Ecto neural progenitor cell (in vitro differentiated cells): ENCODE measurements at places on chromosomes 16 and 17.

DNA sequence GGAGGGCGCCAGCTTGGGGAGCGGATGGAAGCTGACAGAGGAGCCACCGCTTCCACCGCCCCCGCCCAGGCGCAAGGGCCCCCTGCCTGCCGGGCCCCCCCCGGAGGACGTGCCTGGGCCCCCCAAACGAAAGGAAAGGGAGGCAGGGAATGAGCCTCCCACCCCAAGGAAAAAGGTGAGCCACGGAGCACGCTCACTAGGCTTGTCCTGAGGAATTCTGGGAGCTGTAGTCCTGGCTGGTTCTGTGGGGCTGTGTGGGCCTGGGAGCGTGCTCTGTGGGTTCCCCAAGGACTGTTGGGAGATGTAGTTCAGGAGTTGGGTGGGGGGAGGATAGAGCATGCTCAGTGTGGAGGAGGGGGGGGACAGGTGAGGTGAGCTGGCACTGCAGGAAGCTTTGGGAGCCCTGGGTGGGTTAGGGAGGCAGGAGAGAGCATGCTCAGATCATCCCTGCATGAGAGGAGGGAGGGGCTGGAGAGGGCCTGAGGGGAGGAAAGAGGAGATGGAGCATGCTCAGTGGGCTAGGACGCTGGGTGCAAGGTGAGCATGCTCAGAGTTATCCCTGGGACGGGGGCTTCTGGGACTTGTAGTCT, 4.5 kb downstream of the FBXL19 start:
- peak; percentile 84 for DNase-seq

DNA sequence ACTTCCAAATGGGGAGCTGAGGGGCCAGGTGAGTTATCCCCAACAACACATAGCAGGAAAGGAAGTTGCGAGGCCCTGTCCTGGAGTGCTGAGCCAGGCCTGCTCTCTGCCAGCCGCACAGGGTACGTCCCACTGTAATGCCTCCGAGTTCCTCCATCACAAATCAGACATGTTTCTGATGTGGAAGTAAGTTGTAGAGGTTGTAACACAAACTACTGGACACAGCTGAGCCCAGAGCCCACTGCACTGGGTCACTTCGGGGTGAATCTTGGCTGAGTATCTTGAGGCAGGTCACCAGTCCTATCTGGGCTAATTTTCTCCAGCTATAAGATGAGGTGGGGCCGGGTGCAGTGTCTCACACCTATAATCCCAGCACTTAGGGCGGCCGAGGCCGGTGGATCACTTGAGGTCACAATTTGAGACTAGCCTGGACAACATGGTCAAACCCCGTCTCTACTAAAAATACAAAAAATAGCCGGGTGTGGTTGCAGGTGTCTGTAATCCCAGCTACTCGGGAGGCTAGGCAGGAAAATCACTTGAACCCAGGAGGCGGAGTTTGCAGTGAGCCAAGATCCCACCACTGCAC, 100.8 kb upstream of the CDH5 start:
- peak; percentile 33 for DNase-seq

DNA sequence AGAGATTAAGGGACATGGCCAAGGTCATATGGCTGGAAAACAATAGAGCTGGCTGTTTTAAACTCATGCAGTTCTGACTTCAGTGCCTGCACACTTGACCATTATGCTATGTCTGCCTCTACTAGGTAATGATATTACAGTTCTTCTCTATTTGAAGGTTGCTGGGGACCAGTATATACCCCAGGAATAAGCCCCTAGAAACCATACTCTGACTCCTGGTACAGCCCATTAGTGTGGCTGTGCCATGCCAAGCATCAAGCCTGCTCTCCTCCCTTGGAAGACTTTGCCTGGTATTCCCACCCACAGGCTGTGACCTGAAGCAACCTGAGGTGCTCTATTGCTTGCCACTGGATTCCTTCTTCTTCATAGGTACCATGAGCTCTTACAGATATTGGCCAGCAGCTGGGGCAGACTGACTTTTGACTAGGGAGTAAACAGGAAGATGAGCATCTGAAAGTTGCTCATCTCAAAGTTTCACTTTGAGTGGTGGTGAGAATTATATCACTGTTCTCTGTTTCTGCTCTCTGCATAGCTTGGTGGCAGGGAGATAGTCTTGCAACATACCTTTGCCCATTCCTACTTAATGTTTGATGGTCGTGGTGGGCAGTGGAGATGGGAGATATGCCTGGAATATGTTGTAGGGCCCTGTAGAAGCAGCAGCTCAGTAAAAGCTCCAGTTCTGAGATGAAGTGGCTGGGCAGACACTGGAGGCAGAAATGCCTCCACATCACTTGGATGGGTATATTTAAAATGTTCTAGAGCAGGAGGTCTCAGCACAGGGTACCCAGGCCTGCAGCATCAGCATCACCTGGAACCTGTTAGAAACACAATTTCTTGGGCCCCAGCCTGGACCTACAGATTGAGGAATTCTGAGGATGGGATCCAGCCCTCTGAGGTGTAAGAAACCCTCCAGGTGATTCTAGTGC, 274.7 kb downstream of the HS3ST4 start:
- no peak for DNase-seq

DNA sequence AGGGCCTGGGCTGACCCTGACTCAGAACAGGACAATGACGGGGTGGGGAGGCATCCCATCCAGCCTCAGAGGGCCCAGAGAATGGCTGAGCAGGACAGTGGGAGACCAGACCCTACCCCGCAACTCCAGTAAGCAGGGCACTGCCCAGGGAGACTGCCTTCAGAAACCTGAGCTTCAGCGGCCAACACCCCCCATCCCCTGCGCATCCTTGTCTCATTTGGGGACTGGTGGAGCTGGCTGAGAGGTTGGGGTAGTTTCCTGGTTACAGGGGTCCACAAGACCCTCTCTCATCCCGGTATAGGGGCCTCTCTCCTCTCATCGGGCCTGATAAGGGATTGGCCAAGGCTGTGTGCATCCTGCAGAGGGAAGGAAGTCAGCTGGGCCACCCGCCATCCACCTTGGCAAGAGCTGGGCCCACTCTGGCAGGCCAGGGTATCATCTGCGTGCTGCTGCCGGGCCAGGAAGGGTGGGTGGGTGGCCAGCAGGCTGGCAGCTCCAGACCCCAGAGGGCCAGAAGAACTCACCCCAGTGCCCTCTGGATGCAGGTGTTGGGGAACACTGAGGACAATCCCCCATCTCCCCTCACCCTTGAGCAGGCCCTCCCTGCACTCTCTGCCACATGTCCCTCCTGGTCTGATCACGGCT, 229.1 kb downstream of the KATNIP start:
- DNase-seq = no peak

GRCh38 chr16:78704416-78704815, 605.0 kb downstream of the WWOX start:
- DNase-seq = no peak

DNA sequence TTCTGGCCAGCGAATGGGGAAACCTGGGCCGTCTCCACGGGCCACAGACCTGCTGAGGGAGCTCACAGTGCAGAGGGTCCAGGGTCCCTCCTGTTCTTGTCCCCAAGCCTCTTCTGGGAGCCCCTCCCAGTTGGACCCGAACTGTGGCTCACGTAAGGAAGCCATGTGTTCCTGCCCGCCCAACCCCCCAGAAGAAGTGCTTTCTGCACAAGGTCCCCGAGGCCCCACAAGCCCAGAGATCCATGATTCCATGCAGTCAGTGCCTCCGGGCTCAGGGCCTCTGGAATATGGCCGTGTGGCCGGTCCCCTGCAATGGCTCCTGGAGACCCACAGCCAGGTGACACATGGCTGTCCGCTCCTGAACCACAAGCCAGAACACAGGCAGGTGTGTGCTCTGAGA, 272.4 kb downstream of the C16orf95 start:
- DNase-seq = no peak

- DNase-seq = no peak
Observed at GRCh38 chr16:56257666-56258342, 66.5 kb downstream of the GNAO1 start.

DNA sequence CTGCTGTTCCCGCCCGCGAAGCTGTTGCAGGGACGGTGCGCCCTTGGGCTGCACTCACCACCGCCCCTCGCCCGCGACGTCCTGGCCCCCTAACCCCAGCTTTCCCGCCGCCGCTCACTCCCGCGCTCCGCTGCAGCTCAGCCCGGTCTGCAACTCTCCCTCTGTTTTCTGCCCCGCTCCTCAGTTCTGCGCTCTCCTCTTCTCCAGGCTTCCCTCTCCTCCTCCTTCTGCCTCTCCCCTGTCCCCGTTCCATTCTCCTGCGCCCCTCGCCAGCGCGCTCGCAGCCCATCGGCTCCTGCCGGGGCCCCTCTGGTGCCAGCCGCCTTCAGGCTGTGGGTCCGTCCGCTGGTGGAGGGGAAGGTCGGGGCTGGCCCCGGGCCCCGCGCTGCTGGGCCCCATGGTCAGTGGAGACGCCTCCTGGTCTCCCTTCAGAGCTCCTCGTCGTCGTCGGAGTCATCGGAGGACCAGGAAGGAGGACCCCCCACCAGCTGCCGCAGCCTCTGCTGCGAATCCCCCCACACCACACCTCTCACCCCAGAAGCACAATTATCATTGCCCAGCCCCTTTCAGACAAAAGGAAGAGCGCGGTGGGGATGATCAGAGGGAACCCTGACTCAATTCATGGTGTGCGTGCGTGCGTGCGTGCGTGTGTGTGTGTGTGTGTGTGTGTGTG, 223.2 kb upstream of the FOXF1 start:
- DNase-seq = peak; percentile 63

GRCh38 chr16:77794586-77794985, 6.2 kb downstream of the VAT1L start:
- DNase-seq = no peak

DNA sequence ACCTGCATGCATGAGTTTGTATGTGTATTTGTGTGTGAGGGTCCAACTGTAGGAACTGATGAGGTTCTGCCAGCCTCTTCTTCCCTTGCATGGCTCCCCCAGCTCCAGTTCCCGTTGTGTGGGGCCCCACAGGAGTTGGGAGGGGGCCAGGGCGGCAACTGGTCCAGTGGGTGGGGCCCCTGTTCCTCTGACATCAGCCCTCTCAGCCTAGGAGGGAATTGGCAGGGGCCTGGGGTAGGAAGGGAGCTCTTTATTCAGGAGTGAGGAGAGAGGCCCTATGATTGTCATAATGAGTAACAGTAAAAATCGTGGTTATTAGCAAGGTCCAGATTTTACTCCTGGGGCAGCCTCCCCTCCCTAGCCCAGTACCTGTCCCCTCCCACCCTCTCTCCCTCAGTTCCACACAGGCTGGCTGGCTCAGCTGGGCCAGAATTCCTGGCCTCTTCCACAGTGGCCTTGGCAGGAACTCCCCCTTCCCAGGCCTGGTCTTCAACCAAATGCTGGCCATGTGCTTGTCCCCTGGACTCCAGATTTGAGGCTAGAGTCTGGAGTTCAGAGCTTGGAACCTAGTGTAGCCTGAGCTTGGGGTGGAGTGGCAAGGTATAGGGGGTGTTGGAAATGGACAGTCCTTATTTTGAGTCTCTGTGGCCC, 18.9 kb downstream of the RARA start:
- no peak for DNase-seq

DNA sequence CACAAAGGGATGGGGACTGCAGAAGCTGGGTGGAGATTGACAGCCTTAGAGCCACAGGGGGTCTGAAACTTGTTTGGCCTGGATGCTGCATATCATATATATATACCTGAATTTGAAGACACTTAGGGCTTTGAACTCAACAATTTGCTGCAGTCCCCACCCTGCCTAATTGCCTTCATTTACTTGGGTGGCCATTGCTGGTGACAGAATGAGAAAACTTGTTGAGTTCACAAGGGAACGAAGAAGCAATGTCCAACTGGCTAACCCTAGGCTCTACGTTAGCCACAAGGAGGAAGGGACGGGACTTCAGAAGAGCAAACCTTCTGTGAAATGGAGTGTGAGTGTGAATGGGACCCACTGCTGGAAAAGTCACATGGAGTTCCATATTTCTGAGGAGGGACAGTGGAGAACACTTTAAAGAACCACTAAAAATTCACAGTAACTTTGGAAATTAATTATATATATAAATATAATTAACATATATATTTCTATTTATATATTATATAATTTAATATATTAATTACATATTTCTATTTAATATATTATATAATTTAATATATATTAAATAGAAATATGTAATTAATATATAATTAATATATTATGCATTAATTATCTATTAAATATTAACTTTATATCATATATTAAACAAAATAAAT, 215.3 kb upstream of the SOX9 start:
- DNase-seq = no peak

- DNase-seq = no peak
Observed at GRCh38 chr17:31856750-31857149, 2.3 kb downstream of the COPRS start.

DNA sequence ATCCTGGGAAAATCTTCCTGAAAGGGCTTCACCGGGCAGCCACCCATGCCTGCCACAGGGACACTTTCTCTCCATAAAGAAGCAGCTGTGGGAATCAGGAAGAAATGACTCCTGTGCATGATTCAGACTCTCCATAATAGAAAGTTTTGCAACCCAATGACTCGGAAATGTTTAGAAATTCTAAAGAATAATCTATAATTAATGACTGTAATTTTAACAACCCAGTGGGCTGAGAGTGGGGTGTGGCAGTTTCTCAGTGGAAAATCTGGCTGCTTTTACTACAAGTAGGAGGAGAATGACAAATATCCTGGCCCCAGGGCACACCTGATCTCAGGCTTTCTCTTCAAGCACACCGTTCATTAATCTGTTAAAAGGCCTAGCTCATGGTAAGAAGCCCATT, 25.7 kb downstream of the IRF8 start:
- no peak for DNase-seq

- DNase-seq = no peak
Observed at GRCh38 chr16:66899945-66900710, 18.6 kb downstream of the CDH16 start.

DNA sequence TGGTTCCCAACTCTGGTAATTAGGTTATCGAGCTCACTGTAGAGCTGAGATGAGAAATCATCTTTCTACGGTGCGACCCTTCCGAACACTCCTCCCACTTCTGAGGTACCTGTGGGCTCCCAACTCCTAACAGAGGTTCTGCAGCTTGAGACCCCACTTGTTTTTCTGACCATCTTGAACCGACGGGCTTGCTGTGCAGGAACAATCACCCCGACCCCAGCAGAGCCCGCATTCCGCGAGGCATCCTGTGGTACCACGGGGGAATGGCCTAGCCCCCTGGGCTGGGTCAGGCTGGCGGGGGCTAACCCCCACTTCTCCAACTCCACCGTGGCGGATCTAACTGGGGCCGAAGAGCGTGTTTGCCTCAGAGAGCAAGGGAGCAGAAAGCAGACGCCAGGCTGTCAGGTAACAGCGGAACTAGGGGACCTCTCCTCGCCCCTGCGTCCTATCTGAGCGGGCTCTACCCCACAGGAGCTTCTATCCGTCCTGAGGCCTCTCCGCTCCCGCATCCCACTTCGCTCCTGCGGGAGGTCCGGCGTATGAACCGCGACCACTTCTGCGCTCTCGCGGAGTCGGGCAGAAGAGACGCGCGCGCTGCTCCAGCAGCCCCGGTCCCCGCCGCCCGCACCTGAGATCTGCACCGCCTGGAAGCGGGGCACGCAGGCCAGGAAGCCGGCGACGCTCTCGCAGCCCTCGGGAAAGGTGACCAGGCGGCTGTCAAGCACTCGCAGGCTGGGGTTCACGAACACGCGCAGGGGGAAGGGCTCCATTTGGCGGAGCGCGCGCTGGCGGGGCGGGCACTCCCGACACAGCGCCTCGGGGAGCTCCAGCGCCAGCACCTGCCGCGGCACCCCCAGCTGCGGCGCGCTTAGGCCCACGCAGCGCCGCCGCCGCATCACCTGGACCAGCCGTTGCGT, 761 bp downstream of the PDF start:
- DNase-seq = no peak
